Right ventricle myocardium superior (tissue), 1 donor: ENCODE measurements at places on chromosomes 5 and 9.

GRCh38 chr5:144659634-144660227, 489.1 kb downstream of the KCTD16 start:
- DNase-seq, result no peak

GRCh38 chr9:35906923-35907699, 1.1 kb downstream of the HRCT1 start:
- peak; percentile 80 for DNase-seq

DNA sequence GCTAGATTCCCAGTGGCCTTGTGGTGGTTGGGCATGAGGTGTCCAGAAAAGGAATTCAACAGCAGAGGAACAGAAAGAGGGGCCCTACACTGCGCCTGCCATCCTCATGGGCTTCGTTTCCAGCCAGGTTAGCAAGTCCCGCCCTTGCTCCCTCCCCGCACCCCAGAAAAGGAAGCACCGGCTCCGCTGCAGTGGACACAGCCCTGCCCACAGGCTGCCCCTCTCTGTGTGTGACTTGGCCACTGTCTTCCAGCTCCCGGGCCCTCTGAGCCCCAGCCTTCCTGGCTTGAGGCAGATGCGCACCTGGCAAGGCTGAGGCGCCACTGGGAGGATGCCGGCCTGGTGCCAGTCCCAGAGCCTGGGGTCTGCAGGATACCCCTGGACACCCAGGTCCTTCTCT, 305.0 kb upstream of the IRX4 start:
- peak; percentile 22 for DNase-seq

GRCh38 chr9:112174965-112175795, at the start of gene SUSD1:
SUSD1 (minus strand) TSS chr9:112175297; CDS start chr9:112175235, 62 bp downstream.
- peak; percentile 80 for DNase-seq

DNA sequence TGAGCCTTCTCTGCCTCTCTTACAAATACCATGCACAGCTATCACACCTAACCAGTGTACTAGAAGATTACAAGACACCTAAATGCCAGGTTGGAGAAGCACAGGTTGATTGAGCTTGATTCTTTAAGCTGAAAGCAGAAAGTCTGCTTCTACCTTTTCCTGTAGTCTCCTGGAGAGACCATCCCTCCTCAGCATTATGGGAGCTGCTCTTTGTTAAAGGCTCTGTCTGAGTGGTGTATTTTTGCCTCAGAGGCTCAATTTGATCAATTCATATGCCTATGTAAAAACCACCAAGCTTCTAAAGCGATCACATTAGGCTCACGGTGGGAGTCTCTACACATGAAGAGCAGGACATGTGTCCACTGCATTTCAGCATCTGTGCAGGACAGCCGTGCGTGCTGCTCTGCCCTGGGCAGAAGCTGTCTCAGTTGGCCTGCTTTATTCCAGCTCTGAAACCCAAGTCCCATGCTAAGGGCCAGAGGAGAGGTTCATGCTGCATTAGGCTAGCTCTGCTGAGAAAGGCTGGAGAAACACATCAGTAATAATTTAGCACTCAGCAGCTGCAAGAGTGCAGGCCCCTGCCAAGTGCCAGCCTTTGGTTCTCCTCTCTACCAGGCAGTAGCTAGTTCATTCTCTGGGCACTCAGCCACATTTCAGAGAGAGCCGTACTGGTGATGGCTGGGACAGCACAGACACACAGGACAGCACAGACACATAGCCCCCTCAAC, 41.7 kb downstream of the TMEM167A start:
- DNase-seq, result peak; percentile 72

DNA sequence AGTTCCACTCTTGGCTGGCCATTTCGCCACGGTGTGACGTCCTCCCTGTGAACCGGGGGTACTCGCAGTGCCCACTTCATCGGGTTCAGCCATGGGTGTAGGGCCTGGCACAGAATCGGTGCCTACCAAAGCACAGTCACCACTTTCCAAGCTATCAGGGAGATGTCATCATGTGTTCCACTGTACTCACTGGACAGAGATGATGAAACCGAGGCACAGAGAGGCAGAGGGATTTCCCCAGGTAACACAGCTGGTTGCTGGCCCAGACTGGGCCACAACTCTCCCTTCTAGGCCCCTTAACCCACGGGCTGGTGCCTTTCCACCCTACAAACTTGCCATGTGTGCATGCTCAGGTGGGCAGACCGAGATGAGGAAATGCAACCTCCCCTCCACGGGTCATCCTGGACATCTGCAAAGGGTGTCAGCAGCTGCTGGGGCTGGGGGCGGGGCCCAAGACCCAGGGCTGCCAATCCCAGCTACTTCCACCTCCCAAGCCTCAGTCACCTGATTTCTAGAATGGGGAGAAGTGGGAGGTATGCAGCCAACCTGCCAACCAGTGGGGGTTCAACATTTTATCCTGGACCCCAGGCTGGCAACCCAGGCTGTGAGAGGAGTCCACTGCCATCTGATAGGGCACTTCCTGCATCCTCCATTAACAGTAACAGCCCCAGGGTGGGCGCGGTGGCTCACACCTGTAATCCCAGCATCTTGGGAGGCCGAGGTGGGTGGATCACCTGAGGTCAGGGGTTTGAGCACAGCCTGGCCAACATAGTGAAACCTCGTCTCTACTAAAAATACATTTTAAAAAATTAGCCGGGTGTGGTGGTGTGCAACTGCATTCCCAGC, 893 bp upstream of the SH2D3C start:
- no peak for DNase-seq

DNA sequence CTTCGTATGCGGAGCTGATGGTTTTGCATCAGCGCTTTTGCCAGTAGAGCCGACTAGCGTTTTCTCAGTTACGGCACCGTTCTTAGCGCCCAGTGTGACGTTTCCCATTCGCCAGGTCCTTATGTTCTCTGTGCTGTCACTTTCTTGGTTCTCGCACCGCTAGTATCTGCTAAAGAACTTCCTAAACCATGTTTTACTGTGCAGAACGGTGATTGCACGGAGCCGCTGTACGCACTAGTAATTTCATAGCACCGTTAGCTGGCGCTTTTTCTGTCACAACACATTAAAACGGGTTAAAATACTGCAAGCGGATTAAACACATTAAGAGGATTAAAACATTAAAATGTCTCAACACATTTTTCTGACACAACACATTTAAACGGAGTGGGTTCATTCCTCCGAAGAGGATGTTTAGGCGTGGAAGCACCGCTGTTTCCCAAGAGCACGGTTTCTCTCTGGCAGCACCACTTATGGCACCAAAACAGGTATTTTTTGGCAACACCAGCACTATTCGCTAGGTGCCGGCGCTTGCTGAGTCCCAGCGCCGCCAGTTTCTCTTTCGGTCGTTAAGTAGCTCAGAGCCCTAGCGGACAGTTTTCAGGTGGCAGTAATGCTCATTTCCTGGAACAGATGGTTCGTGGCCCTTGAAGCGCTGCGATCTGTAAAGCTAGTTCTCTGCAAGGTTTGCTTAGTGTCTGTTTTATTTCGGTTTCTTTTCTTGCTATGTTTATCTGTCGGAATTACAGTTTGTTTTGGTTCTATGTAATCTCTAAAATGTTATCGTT, 20.3 kb downstream of the ANXA2R start:
- DNase-seq, result peak; percentile 70
